SK-N-SH (cell line): ENCODE measurements at places on chromosomes 5 and 9. TPM values are rescaled to one million over a fixed set of nuclear protein-coding genes. Genes with fewer than 3 reads are reported as not detected.

- no peaks in the 10 kb centered on the region for H3K36me3 ChIP-seq
- no peak overlapping the region for H3K4me3 ChIP-seq
- DNase-seq: no peak
- H3K4me1 ChIP-seq: no peaks in the 10 kb centered on the region
Observed at GRCh38 chr9:15140051-15140450, 167.0 kb downstream of the TTC39B start.

- DNase-seq: no peak
- H3K4me3 ChIP-seq: no peak overlapping the region
- 0 out of 2 replicates have a peak, but pooled peaks cover 4% of the 10 kb centered on the region for H3K4me1 ChIP-seq
- H3K27ac ChIP-seq: no peak overlapping the region
- no peaks in the 10 kb centered on the region for H3K36me3 ChIP-seq
Observed at GRCh38 chr9:83521011-83521410, 17.2 kb downstream of the FRMD3 start.

- H3K4me1 ChIP-seq: peaks cover 6% of the 10 kb centered on the region; the same call in 1 of the 2 replicates
- DNase-seq: no peak
- H3K27ac ChIP-seq: no peak overlapping the region
- H3K36me3 ChIP-seq: no peaks in the 10 kb centered on the region
- H3K4me3 ChIP-seq: no peak overlapping the region
Observed at GRCh38 chr5:108743319-108743718, 4.4 kb upstream of the FER start.

DNA sequence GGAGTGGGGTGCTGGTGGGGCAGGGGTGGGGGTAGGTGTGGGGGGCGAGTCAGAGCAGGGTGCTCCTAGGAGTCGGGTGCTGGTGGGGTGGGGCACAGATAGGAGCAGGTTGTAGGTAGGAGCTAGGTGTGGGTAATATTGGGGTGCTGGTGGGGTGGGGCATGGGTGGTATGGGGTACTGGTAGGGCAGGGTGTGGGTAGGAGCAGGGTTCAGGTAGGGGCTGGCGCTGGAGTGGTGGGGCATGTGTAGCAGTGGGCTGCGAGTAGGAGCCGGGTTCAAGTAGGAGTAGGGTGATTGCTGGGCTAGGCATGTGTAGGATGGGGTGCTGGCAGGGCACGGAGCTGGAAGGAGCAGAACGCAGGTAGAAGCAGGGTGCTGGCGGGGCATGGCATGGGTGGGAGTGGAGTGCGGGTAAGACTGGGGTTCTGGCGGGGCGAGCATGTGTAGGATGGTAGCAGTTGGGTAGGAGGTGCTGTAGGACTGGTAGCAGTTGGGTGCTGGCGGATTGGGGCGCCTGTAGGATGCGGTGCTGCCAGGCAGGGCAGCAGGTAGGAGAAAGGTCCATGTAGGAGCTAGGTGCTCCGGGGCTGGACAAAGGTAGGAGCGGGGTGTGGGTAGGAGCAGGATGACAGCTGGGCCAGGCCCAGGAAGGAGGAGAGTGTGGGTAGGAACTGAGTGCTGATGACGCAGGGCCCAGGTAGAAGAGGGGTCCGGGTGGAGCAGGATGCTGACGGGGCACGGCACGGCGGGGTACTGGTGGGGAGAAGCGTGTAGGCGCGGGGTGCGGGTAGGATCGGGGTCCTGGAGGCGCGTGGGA is 105.5 kb upstream of the SIMC1 start:
- no peak overlapping the region for H3K4me3 ChIP-seq
- H3K4me1 ChIP-seq: peaks cover 21% of the 10 kb centered on the region
- H3K27ac ChIP-seq: no peak overlapping the region
- no peaks in the 10 kb centered on the region; the same call in 1 of the 2 replicates for H3K27me3 ChIP-seq

Gene SLC6A19
- not detected in 2 replicates for polyA plus RNA-seq
